Hematopoietic multipotent progenitor cell treated with erythropoietin and hydrocortisone succinate and interleukin-3 and kit ligand, for 15 days (in vitro differentiated cells): ENCODE measurements at places on chromosomes 1 and 21.

GRCh38 chr1:110229348-110230001, 19.4 kb downstream of the KCNC4 start:
- DNase-seq = no peak

DNA sequence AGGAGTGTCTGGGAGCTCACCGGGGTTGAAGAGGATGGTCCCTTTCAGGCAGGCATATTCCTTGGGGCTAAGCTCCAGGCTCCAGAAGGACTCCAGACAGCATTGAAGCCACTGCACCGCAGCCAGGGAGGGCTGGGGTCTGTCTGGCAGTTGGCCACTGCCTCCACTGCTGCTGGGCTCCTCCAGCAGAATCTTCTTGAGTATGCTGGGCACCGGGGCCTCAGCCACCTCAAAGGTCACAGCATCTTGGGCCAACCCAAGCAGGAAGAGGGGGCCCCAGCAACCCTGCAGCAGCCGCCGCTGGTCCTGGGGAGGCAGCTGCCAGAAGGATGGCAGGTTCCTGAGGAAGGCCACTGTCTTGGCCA, 404 bp downstream of the NR0B2 start:
- no peak for DNase-seq

DNA sequence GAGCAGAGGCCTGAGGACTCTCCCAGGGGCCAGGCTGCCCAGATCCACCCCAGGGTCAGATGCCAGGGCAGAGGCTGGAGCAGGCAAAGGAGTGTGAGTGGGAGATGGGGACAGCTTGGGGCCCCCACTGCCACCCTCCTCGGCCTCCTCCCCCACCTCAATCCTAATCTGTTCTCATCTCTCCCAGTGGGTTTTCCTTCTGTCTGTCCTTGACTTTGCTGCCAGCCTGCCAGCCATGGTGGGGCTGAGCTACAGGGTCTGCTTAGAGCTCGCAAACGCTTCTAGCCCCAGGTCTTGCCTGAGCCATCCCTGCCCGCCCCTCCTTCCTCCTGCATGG, 65.3 kb downstream of the MEGF6 start:
- no peak for DNase-seq

DNA sequence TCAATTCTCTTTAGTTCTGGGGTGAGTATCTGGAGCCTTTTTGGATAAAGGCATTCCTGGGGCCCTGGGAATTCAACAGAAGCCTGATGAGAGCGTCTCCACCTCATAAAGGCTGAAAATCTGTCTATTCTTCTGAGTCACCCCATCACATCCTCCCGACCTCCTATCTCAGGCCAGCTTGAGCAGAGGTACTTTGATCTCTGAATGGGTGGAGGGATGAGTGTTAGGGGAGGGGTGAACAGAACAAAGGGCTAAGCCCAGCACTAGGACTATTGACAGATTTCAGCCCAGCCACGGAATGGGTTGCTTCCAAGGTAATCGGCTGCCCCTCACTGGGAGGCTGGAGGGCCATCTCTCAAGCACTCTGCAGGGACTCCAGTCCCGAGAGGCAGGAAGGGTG, 2.5 kb upstream of the MYBPH start:
- DNase-seq = no peak

GRCh38 chr1:175527773-175528172, 215.6 kb downstream of the TNR start:
- DNase-seq = no peak

- no peak for DNase-seq
Observed at GRCh38 chr1:234694661-234695060, 84.7 kb upstream of the IRF2BP2 start.

DNA sequence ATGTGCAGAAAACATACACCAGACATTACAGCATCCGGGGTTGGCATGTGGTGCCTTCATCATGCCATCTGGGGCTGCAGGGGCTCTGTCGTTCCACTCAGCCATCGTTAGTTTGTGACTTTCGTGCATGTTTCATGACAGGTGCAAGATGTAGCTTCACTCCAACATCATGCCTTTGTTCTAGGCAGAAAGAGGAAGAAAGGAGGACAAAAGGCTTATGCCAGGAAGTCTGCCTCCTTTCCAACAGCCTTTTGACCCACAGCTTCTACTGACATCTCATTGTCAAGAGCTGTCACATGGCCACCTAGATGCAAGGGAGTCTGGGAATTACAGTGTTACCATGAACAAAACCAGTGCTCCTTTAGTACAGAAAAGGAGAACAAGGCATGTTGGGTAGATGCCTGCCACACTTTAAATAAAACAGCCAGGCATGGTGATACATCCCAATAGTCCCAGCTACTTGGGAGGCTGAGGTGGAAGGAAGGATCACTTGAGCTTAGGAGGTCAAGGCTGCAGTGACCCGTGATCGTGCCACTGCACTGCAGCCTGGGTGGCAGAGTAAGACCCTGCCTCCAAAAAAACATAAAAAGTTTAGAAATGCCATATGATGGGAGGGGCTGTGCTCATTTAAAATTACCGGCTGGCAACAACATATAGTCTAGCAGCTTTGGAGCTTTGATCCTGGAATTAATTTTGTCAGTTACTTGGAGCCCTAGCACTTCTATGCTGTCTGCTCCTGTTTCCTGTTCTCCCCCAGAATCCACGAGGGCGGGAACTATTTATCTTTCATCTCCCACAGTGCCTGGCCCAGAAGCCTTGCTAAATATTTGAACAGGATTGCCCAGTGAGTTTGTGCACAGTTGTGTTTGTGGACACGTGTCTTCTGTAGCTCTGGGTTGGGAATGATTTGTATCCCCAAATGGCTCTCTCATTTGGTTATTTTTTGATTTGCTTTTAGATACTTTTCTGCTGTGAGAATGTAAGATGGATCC, 7.4 kb downstream of the DOP1B start:
- DNase-seq = no peak

- no peak for DNase-seq
Observed at GRCh38 chr1:71038942-71039341, 8.7 kb downstream of the PTGER3 start.

DNA sequence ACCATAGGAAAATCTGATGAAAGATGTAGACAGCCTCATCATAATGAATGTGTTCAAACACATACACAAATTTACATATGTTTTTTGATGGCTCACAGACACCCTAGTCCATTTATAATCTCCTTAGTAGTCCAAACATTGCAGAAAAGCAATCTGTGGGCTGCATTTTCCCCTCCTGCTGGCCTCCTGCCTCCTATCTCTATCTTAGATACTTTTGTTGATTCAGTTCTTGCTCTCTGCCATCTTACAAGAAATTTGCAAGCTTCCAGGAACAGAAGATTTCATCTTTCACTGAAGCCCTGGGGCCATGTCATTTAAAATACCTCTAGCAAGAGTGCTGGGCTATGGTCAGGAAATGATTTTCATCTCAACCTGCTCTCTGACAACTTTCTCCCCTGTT, 50.6 kb downstream of the DUSP10 start:
- DNase-seq = no peak

- DNase-seq = no peak
Observed at GRCh38 chr21:21915816-21916215, 917.6 kb downstream of the NCAM2 start.

DNA sequence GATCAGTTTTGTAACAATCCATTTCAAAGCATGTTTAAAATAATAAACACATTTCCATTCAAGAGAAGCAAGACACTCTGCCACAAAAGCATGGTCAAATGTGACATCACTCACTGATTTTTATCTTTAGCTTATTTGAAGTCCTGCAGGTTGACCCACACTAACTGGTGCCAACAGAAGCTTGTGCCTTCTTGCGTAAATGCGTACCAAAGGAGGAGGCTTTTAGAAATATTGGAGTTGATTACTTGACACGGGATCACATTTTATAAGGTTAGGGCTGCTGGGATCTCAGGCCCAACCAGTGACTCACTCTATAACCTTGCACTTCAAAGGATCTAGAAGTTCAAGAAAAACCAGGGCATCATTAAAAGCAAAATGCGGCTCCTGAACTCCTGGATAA, 203.6 kb downstream of the PCP4 start:
- DNase-seq = no peak

DNA sequence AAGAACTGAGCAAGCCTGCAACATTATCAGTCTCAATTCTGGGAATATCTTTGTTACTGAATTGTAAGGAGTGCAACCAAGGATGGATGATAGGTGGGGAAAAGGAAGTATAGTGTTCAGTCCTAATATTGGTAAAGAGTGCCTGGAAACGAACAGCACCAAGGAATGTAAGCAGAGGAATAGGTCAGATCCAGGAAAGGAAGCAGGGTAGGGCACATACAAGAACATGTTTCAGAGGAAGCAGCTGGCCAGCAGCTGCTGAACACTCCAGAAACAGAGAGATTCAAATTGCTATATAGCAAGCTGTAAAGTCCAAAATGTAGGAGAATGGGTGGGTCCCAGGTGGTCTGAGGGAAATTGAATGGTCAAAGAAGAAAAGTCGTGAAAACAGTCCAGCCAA, 37.9 kb downstream of the CRB1 start:
- no peak for DNase-seq

DNA sequence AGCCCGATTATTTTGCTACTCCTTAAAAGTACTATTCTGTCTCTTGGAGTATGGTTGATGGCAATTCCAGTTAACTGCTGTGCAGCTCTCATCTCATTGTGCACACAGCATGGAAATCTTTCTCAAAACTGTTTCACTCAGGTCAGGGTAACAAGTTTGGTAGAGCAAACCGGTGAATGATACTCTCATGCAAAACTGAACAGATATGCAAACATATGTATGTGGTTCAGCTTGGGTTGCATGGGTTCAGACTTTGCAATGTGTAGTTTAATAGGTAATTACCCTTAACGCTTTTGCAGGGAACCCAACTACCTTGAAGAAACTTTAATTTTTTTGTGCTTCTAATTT, 2.2 kb downstream of the GADD45A start:
- DNase-seq = no peak

- DNase-seq = no peak
Observed at GRCh38 chr1:172351346-172351745, 69.1 kb upstream of the C1orf105 start.

DNA sequence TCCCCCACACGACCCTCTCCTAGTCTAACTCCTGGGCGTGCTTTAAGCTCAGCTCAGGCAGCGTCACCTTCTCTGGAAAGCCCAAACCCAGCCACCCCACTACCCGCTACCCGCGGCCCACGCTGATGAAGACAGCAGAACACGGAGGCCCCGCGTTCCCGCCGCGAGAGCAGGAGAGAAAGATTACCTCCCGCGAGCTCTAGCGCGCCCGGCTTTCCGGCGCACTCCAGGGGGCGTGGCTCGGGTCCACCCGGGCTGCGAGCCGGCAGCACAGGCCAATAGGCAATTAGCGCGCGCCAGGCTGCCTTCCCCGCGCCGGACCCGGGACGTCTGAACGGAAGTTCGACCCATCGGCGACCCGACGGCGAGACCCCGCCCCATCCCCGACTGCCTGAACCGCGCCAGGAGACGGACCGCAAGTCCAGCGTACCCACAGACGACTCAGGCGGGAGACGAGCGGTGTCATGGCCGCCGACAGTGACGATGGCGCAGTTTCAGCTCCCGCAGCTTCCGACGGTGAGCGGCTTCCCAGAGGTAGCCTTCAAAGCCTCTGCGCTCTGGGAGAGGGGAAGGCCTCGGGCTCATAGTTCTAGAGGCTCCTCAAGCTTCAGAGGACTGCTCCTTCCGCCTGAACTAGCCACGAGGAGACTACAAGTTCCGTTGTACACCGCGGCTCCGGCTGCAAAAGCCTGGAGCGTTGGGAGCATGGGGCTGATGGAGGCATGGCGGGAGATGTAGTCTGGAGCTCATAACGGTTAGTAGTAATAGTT, at the start of the genes MUTYH and TOE1:
Gene MUTYH (minus strand): TSS at position 652 of the 770 bp plus-strand sequence. CDS start 5,935 bp downstream, outside the sequence.
Gene TOE1 (plus strand): TSS at position 382 of the 770 bp plus-strand sequence. CDS start 83 bp downstream, at position 465.
- peak; percentile 81 for DNase-seq

- no peak for DNase-seq
Observed at GRCh38 chr1:114075546-114076242, 78.0 kb downstream of the SYT6 start.

DNA sequence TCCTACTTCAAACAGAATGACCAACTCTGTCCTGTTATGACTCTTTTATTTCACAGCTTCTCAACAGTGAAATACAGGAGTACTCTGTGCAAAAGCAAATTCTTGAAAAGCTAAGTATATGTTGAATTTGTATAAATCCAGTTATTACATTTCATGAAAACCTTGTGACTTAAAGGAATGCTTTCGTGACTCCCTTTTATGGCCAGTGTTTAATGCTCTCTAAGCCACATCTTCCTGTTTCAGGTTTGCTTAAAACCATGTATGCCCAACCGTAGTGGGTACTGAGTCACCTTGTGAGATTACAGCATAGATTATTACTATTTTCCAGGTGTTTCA, 40.2 kb upstream of the KIF1B start:
- DNase-seq = no peak

GRCh38 chr1:207004931-207005830, 27.4 kb downstream of the C1orf116 start:
- DNase-seq = peak; percentile 77

DNA sequence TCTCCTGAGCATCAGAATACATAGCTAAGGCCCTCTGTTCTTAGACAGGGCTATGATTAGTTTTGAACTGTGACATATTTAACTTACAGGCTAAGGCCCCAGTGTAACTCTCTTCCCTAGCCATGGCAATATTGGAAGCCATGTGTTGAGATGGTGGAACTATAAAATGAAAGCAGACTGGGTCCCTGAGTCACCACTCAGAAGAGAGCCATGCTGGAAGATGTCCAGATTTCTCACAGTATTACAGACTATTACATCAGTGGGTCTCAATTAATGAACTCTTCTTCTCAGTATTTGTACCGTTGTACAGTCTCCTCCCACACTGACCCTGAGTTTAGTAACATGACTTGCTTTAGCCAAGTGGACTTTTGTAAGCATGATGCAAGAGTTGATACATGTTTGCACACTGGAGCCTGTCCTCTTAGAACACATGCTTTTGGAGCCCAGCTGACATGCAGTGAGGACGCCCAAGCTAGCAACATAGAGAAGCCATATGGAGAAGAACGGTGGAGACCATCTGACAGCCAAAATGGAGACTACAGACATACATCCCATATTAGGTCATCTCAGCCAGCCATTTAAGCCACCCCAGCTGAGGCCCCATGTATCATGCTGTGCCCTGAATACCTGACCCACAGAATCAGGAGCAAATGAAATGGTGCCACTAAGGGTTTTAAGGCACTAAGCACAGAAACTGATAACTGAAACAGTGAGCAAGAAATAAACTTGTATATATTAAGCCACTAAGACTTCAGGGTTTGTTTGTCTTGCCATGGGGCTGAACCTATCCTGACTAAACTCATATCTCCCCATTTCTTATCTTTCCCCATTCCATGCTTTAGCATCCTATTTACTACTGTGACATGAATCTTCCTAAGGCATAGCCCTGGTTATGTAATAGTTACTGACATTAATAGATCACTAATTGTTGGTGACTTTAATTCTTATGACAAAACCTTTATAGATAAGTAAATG, 24.4 kb downstream of the TBX15 start:
- DNase-seq = no peak

DNA sequence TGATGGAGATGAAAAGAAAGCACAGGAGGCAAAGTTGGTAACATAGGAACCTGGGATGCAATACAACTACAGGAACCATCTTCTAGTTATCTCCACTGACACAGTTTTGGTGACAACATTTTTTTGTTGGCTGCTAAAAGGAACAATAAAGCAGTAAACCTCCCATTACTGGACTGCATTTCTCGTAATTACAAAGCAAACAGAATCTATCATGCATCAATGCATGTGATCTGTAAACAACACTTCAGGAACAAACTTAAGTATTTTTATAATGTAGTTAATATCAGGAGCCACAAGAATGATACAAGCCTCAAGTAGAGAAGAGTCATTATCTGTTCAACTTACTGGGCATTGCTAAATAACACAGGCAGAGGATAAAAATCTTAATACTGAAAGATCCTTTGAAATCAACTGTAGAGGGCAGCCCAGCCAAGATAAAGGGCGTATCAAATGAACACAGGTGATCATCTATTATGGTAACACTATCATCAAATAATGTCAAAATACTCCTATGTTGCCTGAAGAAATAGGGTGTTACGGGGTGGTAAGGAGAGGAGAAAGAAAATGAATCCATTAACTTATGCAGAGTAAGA, 193.3 kb downstream of the EIF4G3 start:
- DNase-seq = no peak
